ENCODE measurements at places on chromosomes 16 and 17. TPM values are rescaled to one million over a fixed set of nuclear protein-coding genes. Genes with fewer than 3 reads are reported as not detected.

Gene ZCCHC14
- 34.0 TPM for total RNA-seq

Gene C1QTNF1
- 4.0 TPM for total RNA-seq

GRCh38 chr17:9361188-9361955, 214.2 kb downstream of the STX8 start:
- DNase-seq: no peak
- no peaks in the 10 kb centered on the region for H3K4me1 ChIP-seq
- H3K36me3 ChIP-seq: no peaks in the 10 kb centered on the region
- H3K27ac ChIP-seq: no peak overlapping the region
- H3K4me3 ChIP-seq: no peak overlapping the region
- H3K27me3 ChIP-seq: no peaks in the 10 kb centered on the region

GRCh38 chr16:16184594-16184993, 38.7 kb downstream of the ABCC6 start:
- no peak overlapping the region for H3K4me3 ChIP-seq
- no peak overlapping the region for H3K27ac ChIP-seq
- no peaks in the 10 kb centered on the region for H3K4me1 ChIP-seq
- no peak for DNase-seq

DNA sequence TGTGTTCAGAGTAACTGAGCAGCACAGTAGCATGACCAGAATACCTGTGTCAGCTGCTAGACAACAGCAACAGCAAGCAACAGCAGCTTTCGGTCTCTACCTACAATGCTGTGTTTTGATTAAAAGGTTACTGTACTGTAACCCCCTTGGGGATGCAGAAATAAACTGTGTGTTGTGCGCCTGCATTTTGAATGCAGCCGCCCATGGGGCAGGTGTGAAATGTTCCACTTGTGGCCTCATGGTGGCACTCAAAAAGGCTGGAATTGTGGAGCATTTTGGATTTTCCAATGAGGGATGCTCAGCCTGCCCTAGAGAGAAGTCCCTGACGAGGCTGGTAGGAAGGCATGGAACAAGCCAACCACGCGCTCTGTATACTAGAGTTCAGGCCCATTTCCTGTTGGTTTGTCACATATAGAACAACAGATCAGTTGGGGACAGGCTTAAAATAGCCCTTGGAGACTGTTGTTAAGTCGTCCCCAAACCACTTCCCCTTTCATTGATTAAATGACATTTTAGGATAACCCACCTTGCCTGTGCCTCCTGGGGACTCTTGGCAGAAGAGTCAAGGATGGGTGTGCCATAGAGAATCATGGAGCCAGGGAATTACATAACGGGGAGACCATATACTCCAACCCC, 27.1 kb downstream of the SCPEP1 start:
- H3K4me1 ChIP-seq: peaks cover under 1% of the 10 kb centered on the region
- no peak overlapping the region for H3K27ac ChIP-seq
- peaks cover 3% of the 10 kb centered on the region for H3K27me3 ChIP-seq
- no peak overlapping the region for H3K4me3 ChIP-seq
- DNase-seq: no peak

Gene PROCA1
- 2.1 TPM for total RNA-seq

- H3K4me1 ChIP-seq: peaks cover 10% of the 10 kb centered on the region
- peak within 1 kb of the TSS; percentile 72 for H3K4me3 ChIP-seq
- DNase-seq: peak; percentile 83
- H3K36me3 ChIP-seq: no peaks in the 10 kb centered on the region
- no peaks in the 10 kb centered on the region for H3K27me3 ChIP-seq
Observed at GRCh38 chr17:80101011-80101945, at the start of gene GAA. TSS of gene GAA (plus strand) at chr17:80101581. CDS start at chr17:80104587, 3,006 bp downstream.

GRCh38 chr17:43701318-43701743, 39.6 kb upstream of the MEOX1 start:
- H3K4me3 ChIP-seq: no peak overlapping the region
- H3K4me1 ChIP-seq: no peaks in the 10 kb centered on the region
- H3K36me3 ChIP-seq: no peaks in the 10 kb centered on the region
- H3K27ac ChIP-seq: no peak overlapping the region

Gene CD2BP2
- total RNA-seq: 75.7 TPM

Gene FBXL20
- 14.8 TPM for total RNA-seq

DNA sequence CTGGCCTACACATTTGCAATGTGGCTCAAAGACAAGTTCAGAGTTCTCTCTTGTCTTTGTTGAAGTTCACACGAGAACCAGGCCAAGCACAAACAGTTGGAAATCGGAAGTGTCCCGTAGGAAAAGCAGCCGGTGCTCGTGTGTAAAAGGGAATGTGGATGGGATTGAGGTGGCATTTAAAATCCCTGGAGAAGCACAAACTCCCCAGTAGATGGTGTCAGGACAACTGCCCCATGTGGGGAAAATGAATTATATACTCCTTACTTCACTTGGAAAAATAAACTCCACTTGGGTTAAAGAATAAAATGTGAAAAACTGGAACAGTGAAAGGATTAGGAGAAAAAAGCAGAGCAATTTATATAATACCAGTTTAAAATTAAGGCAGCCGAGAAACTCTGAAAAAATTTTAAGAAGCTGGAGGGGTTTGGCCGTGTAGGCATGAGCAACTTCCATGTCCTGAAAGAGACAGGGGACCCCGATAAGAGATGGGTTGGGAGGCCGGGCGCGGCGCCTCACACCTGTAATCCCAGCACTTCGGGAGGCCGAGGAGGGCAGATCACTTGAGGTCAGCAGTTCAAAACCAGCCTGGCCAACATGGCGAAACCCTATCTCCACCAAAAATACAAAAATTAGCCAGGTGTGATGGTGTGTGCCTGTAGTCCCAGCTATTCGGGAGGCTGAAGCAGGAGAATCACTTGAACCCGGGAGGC, 28.1 kb downstream of the CBFA2T3 start:
- H3K27ac ChIP-seq: no peak overlapping the region
- DNase-seq: no peak
- no peaks in the 10 kb centered on the region for H3K4me1 ChIP-seq
- H3K27me3 ChIP-seq: peaks cover 2% of the 10 kb centered on the region
- H3K4me3 ChIP-seq: no peak overlapping the region

DNA sequence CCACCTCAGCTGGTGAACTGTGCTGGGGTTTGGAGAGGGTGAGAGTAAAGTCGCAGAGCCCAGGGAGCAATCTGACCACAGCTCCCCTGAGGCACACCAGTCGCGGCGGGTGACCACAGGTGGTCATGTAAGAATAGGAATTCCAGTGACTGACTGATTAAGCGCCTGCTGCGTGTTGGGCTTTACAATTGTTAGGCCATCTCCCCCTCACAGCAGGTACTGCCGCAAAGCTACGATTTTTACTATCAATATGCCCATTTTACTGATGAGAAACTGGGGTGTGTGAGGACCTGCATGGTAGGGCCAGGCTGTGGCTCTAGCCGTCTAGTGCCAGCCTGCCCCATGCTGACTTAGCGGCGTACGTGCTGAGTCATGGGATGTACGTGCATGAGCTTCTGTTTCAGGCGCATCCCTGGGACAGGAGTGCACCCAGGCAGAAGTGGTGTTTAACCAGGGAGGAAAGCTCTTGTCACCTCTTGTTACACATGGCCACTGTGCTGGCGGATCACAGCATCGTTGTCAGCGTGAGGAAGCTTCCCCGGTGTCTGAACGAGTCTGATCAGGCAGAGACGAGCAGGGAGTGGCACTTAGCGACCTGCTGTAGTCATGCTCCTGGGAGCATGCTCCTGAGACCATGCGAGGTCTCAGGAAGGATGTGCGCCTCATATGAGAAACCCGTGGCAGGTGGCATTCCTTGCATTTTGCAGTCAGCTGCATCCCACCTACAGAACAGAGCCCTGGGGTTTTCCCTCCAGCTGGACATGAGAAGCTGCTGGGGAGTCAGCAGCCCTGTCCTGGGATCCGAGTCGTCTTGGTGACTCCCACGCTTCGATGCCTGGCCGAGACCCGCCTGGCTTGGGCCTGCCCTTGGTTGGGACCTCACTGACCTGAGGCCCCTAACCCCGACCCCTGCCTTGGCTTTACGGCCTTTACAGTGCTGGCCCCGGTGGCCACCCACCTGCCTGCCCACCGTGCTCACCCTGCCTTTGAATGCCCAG, 163.7 kb upstream of the CHMP6 start:
- no peaks in the 10 kb centered on the region for H3K27me3 ChIP-seq
- DNase-seq: no peak
- H3K4me3 ChIP-seq: no peak overlapping the region
- H3K36me3 ChIP-seq: no peaks in the 10 kb centered on the region
- peak overlapping the region; percentile 92 for H3K27ac ChIP-seq
- peaks cover 28% of the 10 kb centered on the region for H3K4me1 ChIP-seq

Gene CD300LD
- not detected for total RNA-seq

Gene TLCD1
- 1.8 TPM for total RNA-seq

- H3K27ac ChIP-seq: no peak overlapping the region
- no peaks in the 10 kb centered on the region for H3K36me3 ChIP-seq
- no peak for DNase-seq
- H3K27me3 ChIP-seq: no peaks in the 10 kb centered on the region
Observed at GRCh38 chr17:951325-952132, 28.0 kb downstream of the NXN start.

DNA sequence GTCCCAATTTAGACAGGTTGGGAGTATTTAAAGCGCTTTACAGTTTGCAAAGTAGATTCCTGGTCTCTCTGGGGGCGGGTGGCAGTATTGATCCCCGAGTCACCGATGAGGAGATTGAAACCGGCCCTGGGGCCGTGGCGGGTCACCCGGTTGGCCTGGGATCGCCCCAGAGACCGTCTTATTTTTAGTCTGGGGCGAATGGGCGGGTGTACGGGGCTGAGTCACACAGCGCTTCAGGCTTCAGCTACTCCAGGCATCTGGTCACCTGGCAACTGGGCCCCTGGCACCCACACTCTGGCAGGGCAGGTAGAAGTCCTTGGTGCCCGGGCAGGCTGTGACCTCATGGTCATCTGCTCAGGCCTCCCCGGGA, 669 bp downstream of the MIEF2 start:
- H3K4me1 ChIP-seq: peaks cover 14% of the 10 kb centered on the region
- H3K4me3 ChIP-seq: peak overlapping the region; percentile 65
- peaks cover 2% of the 10 kb centered on the region for H3K36me3 ChIP-seq
- H3K27me3 ChIP-seq: no peaks in the 10 kb centered on the region
- DNase-seq: peak; percentile 21

- no peak for DNase-seq
- peaks cover 7% of the 10 kb centered on the region for H3K4me1 ChIP-seq
- H3K4me3 ChIP-seq: no peak overlapping the region
- H3K27ac ChIP-seq: peak overlapping the region; percentile 13
- H3K27me3 ChIP-seq: no peaks in the 10 kb centered on the region
Observed at GRCh38 chr17:80749611-80750010, 205.0 kb downstream of the RPTOR start.

Gene CD7
- not detected for total RNA-seq

DNA sequence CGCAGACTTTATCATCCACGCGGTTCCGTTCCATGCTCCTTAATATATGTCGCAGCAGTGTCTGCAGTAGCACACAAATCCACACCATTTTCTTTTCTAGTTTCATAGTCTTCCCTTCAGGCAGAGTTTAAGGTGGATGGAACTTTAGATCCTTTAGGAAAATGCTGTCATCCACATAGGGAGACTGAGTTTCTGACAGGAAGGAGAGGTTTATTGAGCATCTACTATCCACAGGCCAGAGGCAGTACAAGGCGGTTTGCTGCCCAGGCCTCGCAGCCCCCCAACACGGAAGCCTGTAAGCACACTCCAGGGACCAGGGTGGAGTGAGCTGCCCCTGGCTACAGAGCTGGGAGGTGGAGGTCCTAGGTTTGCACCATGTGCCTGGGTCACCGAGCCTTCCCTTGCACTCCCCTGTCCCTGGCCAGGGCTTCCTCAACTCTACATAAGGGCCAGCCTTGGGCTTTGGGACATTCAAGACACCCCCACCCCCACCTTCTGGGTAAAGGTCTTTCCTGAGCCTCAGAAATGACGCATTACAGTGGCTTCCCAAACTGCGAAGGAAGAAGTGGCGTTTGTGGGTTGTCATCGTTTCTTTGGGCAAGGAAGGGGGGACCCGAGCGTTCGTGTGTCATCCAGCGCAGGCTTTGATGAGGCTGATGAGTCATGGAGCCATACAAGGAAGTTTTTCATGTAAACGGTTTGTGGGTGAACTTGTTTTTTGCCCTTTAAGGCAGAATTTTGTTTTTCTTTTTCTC, 146.5 kb upstream of the PLCG2 start:
- no peaks in the 10 kb centered on the region for H3K27me3 ChIP-seq
- peak overlapping the region; percentile 73 for H3K27ac ChIP-seq
- H3K36me3 ChIP-seq: no peaks in the 10 kb centered on the region
- H3K4me3 ChIP-seq: no peak overlapping the region

DNA sequence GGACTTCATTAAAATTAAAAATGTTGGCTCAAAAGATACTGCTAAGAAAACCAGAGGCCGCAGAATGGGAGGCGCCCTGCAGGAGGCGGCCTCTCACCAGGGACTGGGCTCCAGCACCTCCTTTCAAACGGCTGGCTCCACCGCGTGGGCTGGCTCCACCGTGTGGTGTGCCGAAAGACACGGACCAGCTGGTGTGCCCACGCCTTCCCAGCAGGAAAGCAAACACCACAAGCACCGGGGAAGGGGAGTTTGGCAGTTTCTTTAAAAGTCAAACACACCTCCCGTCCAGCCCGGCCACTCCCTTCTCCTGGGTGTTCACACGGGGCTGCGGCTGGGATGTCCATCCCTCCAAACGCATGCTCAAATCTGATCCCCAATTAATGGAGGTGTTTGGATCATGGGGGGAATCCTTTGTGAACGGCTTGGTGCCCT, 13.9 kb downstream of the HAGH start:
- no peaks in the 10 kb centered on the region for H3K36me3 ChIP-seq
- no peaks in the 10 kb centered on the region for H3K4me1 ChIP-seq
- no peak overlapping the region for H3K27ac ChIP-seq
- H3K4me3 ChIP-seq: no peak overlapping the region
- H3K27me3 ChIP-seq: no peaks in the 10 kb centered on the region
- peak; percentile 39 for DNase-seq

DNA sequence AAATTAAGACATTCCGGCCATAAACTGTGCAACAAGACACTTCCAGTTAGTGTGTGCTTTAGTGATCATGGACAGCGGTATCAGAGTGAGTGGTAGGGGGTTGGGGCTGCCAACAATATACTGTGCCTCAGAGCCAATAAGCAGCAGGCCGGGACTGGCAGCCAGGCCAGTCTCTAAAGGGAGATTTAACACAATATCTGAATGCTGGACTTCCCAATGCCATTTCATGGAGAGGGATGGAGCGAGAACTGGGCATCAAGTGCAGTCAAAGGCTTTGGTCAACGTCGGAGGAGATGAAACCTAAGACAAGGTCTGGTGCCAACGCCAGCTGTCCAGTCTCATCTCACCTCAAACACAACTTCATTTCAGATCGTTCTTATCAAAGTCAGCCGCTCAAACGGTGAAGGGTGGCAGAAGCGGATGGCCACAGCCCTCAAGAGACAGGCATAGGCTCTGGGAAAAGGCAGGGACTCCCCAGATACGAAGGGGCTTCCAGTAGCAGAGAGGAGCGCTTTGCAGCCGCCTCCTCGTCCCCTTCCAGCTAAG, 935 bp downstream of the USP32 start:
- peak overlapping the region; percentile 93 for H3K4me3 ChIP-seq
- no peaks in the 10 kb centered on the region for H3K36me3 ChIP-seq
- peak overlapping the region; percentile 82 for H3K27ac ChIP-seq
- H3K4me1 ChIP-seq: peaks cover 22% of the 10 kb centered on the region

DNA sequence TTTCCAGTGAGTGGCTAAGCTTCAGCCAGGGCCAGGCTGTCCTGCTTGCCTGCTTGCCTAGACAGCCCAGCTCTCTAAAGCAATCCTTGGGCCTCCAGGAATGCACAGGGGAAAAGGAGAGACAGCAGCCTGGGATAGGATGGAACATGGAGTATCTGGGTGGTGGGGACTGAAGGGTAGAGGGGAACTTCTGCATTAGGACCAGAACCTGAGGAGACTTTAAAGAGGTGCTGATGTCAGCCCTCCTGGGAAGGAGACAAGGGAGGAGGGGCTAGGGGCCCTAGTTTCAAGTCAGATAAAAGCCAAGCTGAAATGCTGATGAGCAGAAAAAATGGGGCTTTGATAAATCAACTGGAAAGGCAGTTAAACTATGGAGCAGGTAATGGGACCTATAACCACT, 1.8 kb downstream of the HOXB7 start:
- no peak overlapping the region for H3K27ac ChIP-seq
- no peak overlapping the region for H3K4me3 ChIP-seq
- H3K36me3 ChIP-seq: no peaks in the 10 kb centered on the region
- DNase-seq: no peak
- H3K4me1 ChIP-seq: peaks cover 33% of the 10 kb centered on the region
- H3K27me3 ChIP-seq: no peaks in the 10 kb centered on the region

Data from endothelial cell of umbilical vein (primary cell).